ENCODE measurements at places on chromosomes 7 and 10. TPM values are rescaled to one million over a fixed set of nuclear protein-coding genes. Genes with fewer than 3 reads are reported as not detected.

DNA sequence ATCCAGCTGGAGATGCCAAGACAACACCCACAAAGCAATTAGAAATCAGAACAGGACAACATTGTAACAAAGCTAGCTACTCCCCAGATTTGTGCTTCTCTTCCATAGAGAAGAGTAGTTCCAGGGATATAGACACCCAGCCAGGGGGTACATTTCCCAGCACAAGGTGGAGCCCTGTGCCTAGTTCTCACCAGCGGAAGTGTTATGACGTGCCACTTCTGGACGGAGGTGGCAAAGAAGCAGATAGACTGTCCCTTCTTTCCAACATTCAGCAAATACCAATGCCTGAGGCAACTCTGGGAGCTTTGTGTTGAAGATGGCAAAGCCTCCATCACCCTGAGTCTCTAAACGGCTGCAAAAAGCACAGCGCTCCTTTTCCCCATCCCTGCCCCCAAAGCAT is 23.4 kb upstream of the GSAP start:
- no peaks in the 10 kb centered on the region for H3K36me3 ChIP-seq
- DNase-seq: peak; percentile 16
- no peaks in the 10 kb centered on the region for H3K27me3 ChIP-seq
- H3K4me3 ChIP-seq: no peak overlapping the region

DNA sequence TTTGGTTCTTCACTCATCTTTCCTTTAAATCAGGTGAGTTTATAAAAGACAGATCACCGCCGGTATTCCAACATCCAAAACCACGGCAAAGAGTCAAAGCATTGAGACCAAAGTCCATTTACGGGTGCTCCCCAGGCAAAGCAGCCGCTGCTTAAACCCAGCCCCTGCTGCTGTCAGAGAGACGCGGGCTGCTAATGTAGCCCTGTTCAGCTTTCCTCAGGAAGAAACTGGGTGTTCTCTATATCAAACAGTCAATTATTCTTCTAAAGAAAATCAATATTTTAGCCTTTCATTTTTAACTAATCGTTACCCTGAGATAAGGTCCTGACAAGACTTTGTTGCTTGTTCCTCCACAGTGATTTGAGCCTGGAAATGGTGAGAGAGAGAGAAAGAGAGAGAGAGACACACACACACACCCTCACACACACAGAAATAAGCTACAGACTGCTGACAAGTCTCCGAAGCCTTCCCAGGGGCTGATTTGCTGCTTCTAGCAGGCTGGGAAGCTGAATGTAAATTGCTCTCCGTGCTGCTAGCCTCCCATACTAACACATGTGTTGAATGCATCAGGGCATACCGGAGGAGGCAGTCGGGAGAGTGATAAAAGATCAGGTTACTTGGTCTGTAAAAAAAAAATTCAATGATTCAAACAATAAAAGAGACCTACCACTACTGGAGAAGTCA is 183.0 kb upstream of the ANK3 start:
- peaks cover 6% of the 10 kb centered on the region for H3K36me3 ChIP-seq
- H3K4me3 ChIP-seq: peak overlapping the region; percentile 84
- peak overlapping the region; percentile 94 for H3K27ac ChIP-seq
- peaks cover 53% of the 10 kb centered on the region for H3K4me1 ChIP-seq
- no peaks in the 10 kb centered on the region for H3K27me3 ChIP-seq

DNA sequence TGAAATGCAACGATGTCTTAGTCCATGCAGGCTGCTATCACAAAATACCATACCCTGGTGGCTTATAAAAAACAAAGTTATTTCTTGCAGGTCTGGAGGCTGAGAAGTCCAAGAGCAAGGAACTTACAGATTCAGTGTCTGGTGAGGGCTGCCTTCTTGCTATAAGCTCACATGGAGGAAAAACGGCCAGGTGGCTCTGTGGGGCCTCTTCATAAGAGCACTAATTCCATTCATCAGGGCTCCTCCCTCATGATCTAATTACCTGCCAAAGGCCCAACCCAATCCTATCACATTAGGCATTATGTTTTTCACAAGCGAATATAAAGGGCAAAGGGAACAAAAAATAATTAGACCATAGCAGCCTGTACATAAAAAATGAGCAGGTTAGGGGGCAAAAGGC is 35.4 kb downstream of the PAPSS2 start:
- H3K4me1 ChIP-seq: no peaks in the 10 kb centered on the region
- H3K27me3 ChIP-seq: no peaks in the 10 kb centered on the region
- no peak for DNase-seq
- H3K27ac ChIP-seq: no peak overlapping the region

The SPDYE18 gene
- total RNA-seq: 0.27 TPM

DNA sequence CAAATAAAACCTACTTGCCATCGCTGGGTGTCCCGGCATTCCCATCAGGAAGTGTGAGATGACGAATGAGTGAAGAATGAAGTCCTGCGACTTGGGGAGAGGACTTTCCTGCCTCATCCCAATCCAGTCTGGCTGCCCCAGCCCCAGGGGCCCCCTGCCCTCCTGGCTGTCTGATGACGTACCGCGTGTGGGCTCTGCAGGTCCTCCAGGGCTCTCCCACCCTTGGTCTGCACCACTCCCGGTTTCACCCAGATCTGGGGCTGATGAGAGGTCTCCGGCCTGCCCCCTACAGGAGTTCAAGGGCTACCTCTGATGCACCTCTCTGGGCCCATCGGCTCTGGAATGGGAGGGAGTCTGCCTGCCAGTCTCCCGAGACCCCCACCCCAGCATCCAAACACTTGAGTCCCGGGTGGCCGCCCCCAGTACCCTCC is 9.8 kb downstream of the ATP6V1F start:
- H3K27ac ChIP-seq: no peak overlapping the region
- peaks cover 4% of the 10 kb centered on the region for H3K4me1 ChIP-seq
- H3K36me3 ChIP-seq: no peaks in the 10 kb centered on the region
- no peak overlapping the region for H3K4me3 ChIP-seq
- peaks cover 9% of the 10 kb centered on the region for H3K27me3 ChIP-seq

DNA sequence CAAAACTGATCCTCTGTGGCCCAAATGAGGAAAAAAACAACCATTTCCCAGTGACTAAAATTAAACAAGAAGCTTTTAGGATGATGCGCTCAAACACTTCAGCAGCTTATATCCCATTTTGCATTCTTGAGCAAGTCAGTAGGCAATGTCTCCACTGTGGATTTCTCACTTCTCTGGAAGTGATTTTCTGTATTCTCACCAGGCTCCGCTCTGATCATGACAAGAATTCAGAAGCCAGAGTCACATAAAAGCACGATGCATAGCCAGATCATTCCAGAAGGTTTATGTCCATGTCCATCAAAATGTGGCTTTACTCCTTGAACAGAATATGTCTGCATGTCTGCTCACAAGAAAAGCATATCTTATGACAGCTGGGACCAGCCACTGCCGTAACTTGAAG is 481.4 kb downstream of the ADRA2A start:
- no peak for DNase-seq
- H3K4me1 ChIP-seq: no peaks in the 10 kb centered on the region
- H3K27me3 ChIP-seq: peaks cover 9% of the 10 kb centered on the region
- H3K36me3 ChIP-seq: no peaks in the 10 kb centered on the region

The PANK1 gene
- 2.2 TPM for total RNA-seq

- DNase-seq: no peak
- no peaks in the 10 kb centered on the region for H3K36me3 ChIP-seq
- H3K4me1 ChIP-seq: no peaks in the 10 kb centered on the region
- no peaks in the 10 kb centered on the region for H3K27me3 ChIP-seq
- H3K4me3 ChIP-seq: no peak overlapping the region
- H3K27ac ChIP-seq: no peak overlapping the region
These were observed 333.4 kb upstream of the MYO3A start for GRCh38 chr10:25600651-25601050.

DNA sequence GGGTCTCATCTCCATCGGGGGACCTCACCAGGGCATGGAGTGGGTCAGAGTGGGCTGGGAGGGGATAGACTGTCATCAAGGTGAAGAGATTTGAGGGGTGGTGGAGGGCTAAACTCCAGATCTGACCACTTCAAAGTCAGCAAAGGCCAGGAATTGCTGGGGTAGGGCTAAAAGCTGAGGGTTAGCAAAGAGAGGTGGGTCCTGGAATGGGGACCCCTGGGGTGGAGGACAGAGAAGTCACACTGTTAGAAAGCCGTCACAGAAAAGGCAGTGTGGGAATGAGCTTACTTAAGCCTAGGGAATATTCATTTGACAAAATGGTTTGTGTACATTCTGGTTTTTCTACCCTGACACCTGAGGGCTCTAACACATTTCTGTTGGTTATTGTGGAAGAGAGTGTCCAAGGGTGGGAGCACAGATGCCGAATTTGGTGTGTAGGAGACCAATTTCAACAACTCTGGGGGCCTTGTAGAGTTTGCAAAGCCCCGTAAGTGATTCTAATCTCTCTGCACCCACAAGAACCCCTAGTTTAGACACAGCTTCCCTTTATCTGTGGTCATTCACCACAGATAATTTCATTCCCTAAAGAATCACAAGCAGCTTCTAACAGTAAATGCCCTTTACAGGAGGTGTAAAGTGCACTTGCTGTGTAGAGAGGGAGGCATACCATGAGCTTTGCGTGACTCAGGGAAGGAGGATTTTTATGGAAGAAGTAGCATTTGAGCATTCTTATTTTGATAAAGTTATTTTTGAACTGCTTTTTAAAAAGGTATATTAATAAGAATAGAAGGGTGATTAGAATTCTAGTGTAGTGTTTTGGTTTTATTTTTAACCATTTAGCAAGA is 6.4 kb downstream of the FBH1 start:
- no peak for DNase-seq
- H3K27ac ChIP-seq: peak overlapping the region; percentile 80
- H3K27me3 ChIP-seq: no peaks in the 10 kb centered on the region
- H3K4me1 ChIP-seq: peaks cover 44% of the 10 kb centered on the region

The RASSF4 gene
- total RNA-seq: 1.1 TPM

GRCh38 chr7:151137076-151137675 is 30.3 kb downstream of the GBX1 start:
- no peak overlapping the region for H3K27ac ChIP-seq
- no peak for DNase-seq
- no peak overlapping the region for H3K4me3 ChIP-seq
- H3K4me1 ChIP-seq: no peaks in the 10 kb centered on the region

- no peak overlapping the region for H3K4me3 ChIP-seq
- no peaks in the 10 kb centered on the region for H3K36me3 ChIP-seq
- H3K27ac ChIP-seq: no peak overlapping the region
- no peaks in the 10 kb centered on the region for H3K27me3 ChIP-seq
- H3K4me1 ChIP-seq: no peaks in the 10 kb centered on the region
- no peak for DNase-seq
These were observed 809.6 kb upstream of the LRRN3 start for GRCh38 chr7:110281362-110281761.

DNA sequence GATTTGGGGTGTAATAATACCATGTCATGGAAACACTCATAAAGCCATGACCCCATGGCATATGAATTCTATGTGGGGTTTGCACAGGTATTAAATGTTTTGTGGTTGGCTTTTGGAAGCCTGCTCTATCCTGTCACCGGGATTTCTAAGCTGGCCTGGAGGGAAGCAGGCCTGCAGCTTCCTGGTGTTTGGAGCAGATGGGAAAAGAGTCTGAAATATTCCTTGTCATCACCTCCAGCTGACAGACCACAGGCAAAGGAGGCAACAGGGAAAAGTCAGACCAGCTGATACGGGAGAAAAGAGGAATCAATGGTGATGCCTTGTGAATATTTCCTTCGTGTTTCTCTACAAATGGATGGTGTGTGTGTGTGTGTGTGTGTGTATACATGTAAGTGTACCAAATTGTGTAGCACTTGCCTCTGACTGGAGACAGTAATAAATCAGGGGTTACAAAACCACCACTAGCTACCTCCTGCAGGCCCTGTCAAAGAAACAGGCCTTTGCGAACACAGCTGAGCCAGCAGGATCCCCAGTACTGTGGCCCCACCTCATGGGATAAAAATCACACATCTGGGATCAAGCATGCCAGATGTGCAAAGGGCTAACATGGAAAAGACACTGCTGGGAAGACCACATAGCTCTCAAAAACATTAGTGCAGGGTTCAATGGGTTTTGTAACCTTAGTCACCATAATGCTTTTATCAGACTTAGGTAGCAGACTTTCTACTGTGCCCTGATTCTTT is 120.8 kb upstream of the HPS1 start:
- peaks cover 11% of the 10 kb centered on the region for H3K27me3 ChIP-seq
- no peaks in the 10 kb centered on the region for H3K4me1 ChIP-seq
- no peaks in the 10 kb centered on the region for H3K36me3 ChIP-seq
- no peak for DNase-seq

The TRDMT1 gene
- 7.2 TPM for total RNA-seq

The DDX21 gene
- 155 TPM for total RNA-seq

DNA sequence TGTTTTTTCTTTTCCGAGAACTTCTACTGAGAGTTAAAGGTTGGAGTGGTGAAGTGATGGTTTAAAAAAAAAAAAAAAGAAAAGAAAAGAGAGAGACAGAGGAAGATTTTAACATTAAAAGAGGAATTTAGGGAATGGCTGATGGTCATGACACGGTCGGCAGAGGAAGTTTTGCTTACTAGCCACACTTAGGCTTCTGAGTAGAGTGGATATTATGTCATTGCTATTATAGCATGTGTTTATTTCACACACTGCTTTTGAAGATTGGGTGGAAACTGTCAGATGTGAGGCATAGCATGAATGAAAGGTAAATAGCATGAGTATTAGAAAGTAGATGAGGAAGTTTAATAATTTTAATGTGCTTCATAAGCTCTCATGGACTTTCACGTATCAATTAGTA is 2.5 kb downstream of the KAT6B start:
- no peaks in the 10 kb centered on the region for H3K27me3 ChIP-seq
- DNase-seq: no peak
- H3K27ac ChIP-seq: peak overlapping the region; percentile 2

DNA sequence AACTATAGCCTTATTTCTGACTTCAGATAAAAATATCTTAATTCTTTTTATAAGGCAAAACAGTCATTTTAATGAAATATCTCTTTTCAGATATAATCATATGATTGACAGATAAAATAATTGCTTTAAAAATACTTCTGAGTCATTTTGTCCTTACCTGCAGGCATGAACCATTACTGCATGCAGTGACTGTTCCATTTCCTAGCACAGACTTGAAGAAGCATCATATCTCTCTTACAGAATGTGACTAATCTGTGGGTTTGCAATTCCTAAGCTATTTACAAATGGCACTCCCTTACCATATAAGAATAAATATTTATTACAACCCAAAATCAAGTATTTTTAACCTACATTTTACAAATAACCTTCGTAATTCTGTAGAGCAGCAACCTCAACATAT is 120.7 kb downstream of the SRPK2 start:
- peaks cover 57% of the 10 kb centered on the region for H3K4me1 ChIP-seq
- DNase-seq: peak; percentile 41
- H3K4me3 ChIP-seq: peak overlapping the region; percentile 72
- peaks cover 2% of the 10 kb centered on the region for H3K36me3 ChIP-seq

DNA sequence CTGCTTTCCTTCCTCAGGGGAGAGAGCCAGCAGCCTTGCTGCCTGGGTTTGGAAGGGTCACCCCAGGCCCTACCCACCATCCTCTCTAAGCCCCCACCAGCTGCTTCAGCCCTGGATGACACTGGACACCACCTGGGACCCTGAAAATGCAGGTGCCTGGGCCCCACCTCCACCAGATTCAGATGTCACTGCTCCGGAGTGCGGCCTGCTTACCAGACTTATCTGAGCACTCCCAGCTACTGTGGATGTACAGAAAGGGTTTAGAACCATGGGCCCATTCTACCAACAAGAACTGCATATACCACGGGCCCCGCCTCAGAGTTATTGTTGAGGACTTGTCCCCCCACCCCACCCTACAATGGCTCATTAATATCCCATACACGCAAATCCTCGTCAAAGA is 172.3 kb downstream of the PTPRN2 start:
- no peak for DNase-seq
- H3K27me3 ChIP-seq: peaks cover 3% of the 10 kb centered on the region
- no peaks in the 10 kb centered on the region for H3K4me1 ChIP-seq
- H3K4me3 ChIP-seq: no peak overlapping the region

The SUGCT gene
- 1.2 TPM for total RNA-seq

The CHAT gene
- not detected for total RNA-seq

The ASB10 gene
- total RNA-seq: not detected
